ENCODE measurements at places on chromosomes 6 and 20. TPM values are rescaled to one million over a fixed set of nuclear protein-coding genes. Genes with fewer than 3 reads are reported as not detected.

- no peak for DNase-seq
- H3K36me3 ChIP-seq, result no peaks in the 10 kb centered on the region
- no peaks in the 10 kb centered on the region for H3K27me3 ChIP-seq
- no peak overlapping the region for H3K27ac ChIP-seq
- no peaks in the 10 kb centered on the region for H3K4me1 ChIP-seq
Measured at GRCh38 chr6:123733180-123733579, 70.5 kb upstream of the NKAIN2 start.

DNA sequence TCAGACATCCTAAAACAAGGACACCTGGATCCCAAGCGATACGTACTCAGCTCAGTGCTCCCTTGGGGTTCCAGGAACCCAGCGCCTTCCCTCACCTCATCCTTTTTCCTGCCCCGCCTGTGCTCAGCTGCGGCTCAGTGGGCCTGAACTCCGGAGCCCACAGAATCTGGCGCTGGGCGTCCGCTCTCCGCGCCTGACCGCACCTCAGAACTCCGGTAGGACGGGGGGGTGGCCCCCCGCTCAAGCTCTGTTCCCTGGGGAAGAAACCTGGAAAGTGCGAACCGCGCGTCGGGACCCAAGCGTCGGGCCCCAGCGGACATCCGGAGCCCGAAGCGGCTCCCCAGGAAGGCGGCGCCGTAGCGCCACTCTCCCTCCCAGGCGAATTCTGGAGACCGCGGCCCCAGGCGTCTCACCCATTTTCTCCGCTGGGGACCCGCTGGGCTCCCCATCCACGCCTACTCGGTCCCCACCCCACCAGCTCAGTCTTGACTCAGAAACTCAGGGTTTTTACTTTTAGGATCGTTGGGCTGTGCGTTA, 336 bp upstream of the LY6G5C start:
- peak overlapping the region; percentile 84 for H3K27ac ChIP-seq
- no peaks in the 10 kb centered on the region for H3K36me3 ChIP-seq
- DNase-seq, result no peak
- H3K4me1 ChIP-seq, result peaks cover 36% of the 10 kb centered on the region
- no peaks in the 10 kb centered on the region for H3K27me3 ChIP-seq
- H3K4me3 ChIP-seq, result peak overlapping the region; percentile 59

- H3K27me3 ChIP-seq, result no peaks in the 10 kb centered on the region
- peaks cover 98% of the 10 kb centered on the region for H3K4me1 ChIP-seq
- H3K36me3 ChIP-seq, result no peaks in the 10 kb centered on the region
- no peak for DNase-seq
- peak overlapping the region; percentile 18 for H3K27ac ChIP-seq
Measured at GRCh38 chr20:41050361-41051008, 21.9 kb downstream of the TOP1 start.

GRCh38 chr6:163386329-163386908, 28.1 kb upstream of the QKI start:
- no peaks in the 10 kb centered on the region for H3K27me3 ChIP-seq
- H3K4me3 ChIP-seq, result no peak overlapping the region
- no peaks in the 10 kb centered on the region for H3K4me1 ChIP-seq
- DNase-seq, result no peak

GRCh38 chr6:27297857-27298730, 14.0 kb downstream of the POM121L2 start:
- peaks cover 41% of the 10 kb centered on the region for H3K27me3 ChIP-seq
- no peak overlapping the region for H3K27ac ChIP-seq
- H3K4me3 ChIP-seq, result no peak overlapping the region
- peaks cover 6% of the 10 kb centered on the region for H3K4me1 ChIP-seq

- H3K4me1 ChIP-seq, result peaks cover 8% of the 10 kb centered on the region
- no peak overlapping the region for H3K4me3 ChIP-seq
- no peaks in the 10 kb centered on the region for H3K36me3 ChIP-seq
- H3K27ac ChIP-seq, result no peak overlapping the region
- no peak for DNase-seq
Measured at GRCh38 chr20:39873286-39873685, 815.8 kb downstream of the MAFB start.

GRCh38 chr6:137850816-137851602, 16.1 kb upstream of the TNFAIP3 start:
- H3K27me3 ChIP-seq, result no peaks in the 10 kb centered on the region
- no peak for DNase-seq
- no peak overlapping the region for H3K27ac ChIP-seq
- H3K36me3 ChIP-seq, result no peaks in the 10 kb centered on the region
- peaks cover 27% of the 10 kb centered on the region for H3K4me1 ChIP-seq
- no peak overlapping the region for H3K4me3 ChIP-seq

- H3K4me3 ChIP-seq, result no peak overlapping the region
- no peak overlapping the region for H3K27ac ChIP-seq
- H3K36me3 ChIP-seq, result no peaks in the 10 kb centered on the region
- DNase-seq, result no peak
- H3K4me1 ChIP-seq, result no peaks in the 10 kb centered on the region
Measured at GRCh38 chr6:142635130-142635529, 309.8 kb downstream of the HIVEP2 start.

SLC22A2 gene
- total RNA-seq, result not detected

NRM gene
- 6.5 TPM for total RNA-seq

GRCh38 chr6:86016567-86016966, 373.9 kb upstream of the SYNCRIP start:
- DNase-seq, result no peak
- no peaks in the 10 kb centered on the region for H3K36me3 ChIP-seq
- no peaks in the 10 kb centered on the region for H3K27me3 ChIP-seq
- no peaks in the 10 kb centered on the region for H3K4me1 ChIP-seq

IL17A gene
- total RNA-seq, result not detected

DNA sequence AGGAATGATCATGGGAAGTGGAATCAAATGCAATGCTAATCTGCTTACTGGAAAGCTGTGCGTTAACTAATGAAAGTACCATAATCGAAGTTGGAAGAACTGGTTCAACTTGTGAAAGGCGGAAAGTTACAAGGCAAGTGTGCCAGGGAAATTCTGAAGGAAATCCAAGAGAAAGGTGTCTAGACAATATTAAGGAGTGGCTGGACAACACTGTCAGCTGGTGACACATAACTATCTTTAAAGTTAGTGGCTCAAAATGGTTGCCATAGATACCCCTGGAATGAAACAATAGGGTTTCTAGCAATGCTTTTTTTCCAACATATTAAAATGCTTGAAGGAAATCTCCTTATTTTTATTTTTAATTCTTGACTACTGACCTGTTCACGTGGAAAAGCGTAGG, 90.4 kb downstream of the BMP2 start:
- DNase-seq, result no peak
- H3K27ac ChIP-seq, result no peak overlapping the region

DNA sequence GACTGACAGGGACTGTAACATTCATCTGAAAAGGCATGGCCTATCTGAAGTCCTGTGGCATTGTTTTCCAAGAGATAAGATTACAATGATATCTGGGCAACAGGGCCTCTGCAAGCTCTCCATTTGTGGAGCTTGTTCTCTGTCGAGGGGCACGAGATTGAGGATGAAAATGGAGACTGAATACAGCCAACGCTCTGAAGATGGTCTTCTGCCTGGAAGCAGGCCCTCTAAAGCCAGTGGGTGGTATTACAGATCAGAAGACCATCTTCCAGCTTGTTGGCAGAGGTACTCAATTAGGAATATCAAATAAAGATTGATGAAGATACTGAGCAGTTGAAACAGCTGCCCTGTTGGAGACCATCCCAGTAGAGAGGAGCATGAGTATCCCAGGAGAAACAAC, 288.2 kb downstream of the CENPW start:
- H3K27ac ChIP-seq, result no peak overlapping the region
- peaks cover 1% of the 10 kb centered on the region for H3K4me1 ChIP-seq
- DNase-seq, result no peak
- no peaks in the 10 kb centered on the region for H3K27me3 ChIP-seq

DNA sequence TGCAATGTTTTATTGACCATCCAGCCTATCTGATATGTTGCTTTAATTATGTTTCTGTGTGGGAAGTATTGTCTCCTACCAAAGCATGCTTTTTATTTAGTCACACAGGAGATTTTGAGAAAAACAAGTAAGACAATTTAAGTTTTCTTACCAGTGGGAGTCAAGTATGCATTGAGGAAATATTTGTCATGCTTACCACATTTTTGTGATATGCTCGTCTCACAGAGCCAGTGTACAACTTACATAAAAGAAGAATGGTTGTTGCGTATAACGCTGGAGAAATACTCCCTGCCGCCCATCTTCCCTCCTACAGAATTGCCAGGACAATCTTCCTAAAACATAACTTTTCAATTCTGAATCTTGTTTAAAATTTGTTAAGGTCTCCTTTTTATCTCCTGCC, 37.1 kb upstream of the FILIP1 start:
- no peak overlapping the region for H3K27ac ChIP-seq
- H3K4me1 ChIP-seq, result no peaks in the 10 kb centered on the region
- DNase-seq, result no peak
- H3K4me3 ChIP-seq, result no peak overlapping the region
- no peaks in the 10 kb centered on the region for H3K36me3 ChIP-seq

DNA sequence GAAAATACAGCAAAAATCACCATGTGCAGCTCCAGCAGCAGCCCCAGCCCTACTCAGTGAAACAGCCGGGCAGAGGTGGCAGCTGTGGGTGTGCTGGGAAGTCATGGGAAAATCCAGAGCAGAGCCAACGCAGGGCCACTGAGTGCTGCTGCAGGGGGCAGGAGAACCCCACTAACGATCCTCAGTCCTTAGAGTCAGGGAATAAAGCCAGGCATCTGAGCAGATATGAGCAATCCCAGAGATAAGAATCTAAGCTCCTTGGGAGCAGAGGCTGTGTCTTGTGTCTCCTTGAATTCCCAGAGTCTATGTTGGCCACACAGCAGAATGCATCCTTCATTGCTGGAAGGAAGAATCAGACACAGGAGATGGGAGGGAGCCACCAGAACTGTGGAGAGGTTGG, 493.1 kb upstream of the MAP3K7 start:
- no peaks in the 10 kb centered on the region for H3K4me1 ChIP-seq
- no peaks in the 10 kb centered on the region for H3K27me3 ChIP-seq
- H3K4me3 ChIP-seq, result no peak overlapping the region
- DNase-seq, result no peak
- no peak overlapping the region for H3K27ac ChIP-seq

RAMACL gene
- 2.7 TPM for total RNA-seq

DNA sequence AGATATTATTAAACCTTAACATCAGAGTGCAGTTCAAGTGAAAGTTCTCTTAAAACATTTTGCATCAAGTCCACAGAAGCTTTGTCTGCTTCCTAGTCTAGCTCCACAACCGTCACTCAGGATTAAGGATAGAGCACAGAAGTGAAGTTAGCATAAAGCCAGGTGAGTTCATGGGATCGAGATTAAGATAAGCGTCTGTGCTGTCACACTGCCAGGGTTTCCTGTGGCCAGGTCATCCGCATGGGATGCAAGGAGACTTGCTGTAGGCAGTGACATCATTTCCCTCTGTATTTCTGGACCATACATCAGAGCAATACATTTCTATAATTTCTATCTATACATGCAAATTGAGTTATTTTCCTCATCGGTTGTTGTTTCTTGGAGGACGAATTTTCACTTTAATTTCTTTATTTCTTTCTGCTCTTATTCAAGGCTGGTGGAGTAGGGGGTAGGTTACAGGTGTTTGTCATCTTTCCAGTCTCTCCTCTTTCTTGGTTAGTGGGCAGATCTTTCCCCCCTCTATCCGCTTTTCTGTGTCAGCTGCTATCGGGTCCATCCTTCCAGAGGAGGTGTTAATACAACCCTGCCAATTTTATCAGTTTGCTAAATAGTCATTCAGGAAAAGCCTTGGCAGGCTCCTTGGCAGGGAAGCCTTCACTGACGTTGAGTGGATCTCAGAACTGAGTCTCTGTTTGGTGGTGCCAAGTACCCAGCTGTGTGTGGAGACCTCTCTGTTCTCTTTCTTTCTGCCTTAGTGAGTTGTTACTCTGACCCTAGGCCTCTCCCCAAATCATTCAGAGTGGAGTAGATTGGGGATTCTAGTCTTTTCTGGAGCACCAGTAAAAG, 307.6 kb upstream of the MAP3K7 start:
- H3K27ac ChIP-seq, result no peak overlapping the region
- no peak for DNase-seq
- no peaks in the 10 kb centered on the region for H3K36me3 ChIP-seq
- H3K27me3 ChIP-seq, result no peaks in the 10 kb centered on the region

MYT1 gene
- total RNA-seq, result not detected

ATXN1 gene
- total RNA-seq, result 50.5 TPM

GRCh38 chr20:49282584-49283171, 4.8 kb upstream of the ZNFX1 start:
- peaks cover 71% of the 10 kb centered on the region for H3K36me3 ChIP-seq
- H3K4me3 ChIP-seq, result no peak overlapping the region
- H3K27ac ChIP-seq, result no peak overlapping the region
- DNase-seq, result no peak
- H3K4me1 ChIP-seq, result peaks cover 73% of the 10 kb centered on the region
- no peaks in the 10 kb centered on the region for H3K27me3 ChIP-seq

DNA sequence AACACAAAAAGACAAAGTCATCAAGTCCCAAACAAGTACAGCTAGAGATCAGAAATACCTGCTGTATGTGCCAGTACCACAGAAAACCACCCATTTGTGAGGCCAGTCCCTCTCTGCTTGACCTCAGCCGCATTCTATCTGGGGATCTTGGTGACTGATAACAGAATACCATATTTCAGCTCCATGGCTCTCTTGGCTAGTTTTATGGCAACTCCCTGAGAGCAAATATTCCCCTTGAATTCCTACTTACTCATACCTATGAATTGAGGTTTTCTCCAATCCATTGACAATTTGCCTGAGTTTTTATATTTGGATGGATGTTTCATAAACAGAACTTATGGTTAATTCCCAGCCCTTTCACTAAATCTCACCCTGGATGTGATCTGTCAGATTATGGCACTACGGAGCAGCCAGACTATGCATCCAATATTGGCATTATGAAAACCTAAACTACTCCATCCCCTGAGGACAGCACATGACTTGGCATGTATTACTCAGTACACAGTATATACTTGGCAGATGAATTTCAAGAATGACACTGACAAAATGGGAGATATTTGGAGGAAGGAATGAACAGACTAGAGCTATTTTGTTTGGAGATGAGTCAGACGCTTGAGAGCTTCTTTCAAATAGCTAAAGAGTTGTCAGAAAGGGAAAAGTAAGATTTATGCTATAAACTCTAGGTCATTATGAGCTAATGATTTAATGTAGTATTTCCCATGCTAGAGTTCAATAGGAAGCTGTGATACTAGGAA, 95.7 kb downstream of the PRDM1 start:
- no peak overlapping the region for H3K4me3 ChIP-seq
- DNase-seq, result no peak
- H3K36me3 ChIP-seq, result peaks cover 9% of the 10 kb centered on the region
- no peaks in the 10 kb centered on the region for H3K27me3 ChIP-seq
- no peak overlapping the region for H3K27ac ChIP-seq
- peaks cover 4% of the 10 kb centered on the region for H3K4me1 ChIP-seq

KHDC1L gene
- not detected for total RNA-seq

TRAPPC3L gene
- total RNA-seq, result not detected

- DNase-seq, result no peak
- H3K4me1 ChIP-seq, result peaks cover 5% of the 10 kb centered on the region
- peaks cover 23% of the 10 kb centered on the region for H3K27me3 ChIP-seq
- H3K36me3 ChIP-seq, result no peaks in the 10 kb centered on the region
- no peak overlapping the region for H3K27ac ChIP-seq
Measured at GRCh38 chr6:168232989-168233874, 86.3 kb downstream of the DACT2 start.
